ENCODE measurements at places on chromosomes 4 and X.

GRCh38 chrX:30304866-30305265, 4.3 kb downstream of the NR0B1 start:
- no peak for DNase-seq

DNA sequence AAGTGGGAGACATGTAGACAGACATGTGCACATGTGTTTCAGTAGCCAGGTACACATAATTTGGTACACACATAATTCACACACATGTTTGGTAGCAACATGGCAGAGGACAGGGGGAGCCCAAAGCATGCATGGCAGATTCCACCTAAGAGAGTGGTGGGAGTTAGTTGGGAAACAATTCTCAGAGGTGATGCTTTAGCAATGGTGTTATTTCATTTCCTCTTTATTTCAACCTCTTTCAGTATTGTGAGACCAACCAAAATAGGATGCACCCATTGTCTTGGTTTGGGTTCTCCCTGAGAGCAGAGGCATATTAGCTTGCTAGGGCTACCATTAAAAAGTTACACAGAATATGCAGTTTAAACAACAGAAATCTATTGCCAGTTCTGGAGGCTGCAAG, 92.2 kb upstream of the ANXA3 start:
- DNase-seq = no peak

DNA sequence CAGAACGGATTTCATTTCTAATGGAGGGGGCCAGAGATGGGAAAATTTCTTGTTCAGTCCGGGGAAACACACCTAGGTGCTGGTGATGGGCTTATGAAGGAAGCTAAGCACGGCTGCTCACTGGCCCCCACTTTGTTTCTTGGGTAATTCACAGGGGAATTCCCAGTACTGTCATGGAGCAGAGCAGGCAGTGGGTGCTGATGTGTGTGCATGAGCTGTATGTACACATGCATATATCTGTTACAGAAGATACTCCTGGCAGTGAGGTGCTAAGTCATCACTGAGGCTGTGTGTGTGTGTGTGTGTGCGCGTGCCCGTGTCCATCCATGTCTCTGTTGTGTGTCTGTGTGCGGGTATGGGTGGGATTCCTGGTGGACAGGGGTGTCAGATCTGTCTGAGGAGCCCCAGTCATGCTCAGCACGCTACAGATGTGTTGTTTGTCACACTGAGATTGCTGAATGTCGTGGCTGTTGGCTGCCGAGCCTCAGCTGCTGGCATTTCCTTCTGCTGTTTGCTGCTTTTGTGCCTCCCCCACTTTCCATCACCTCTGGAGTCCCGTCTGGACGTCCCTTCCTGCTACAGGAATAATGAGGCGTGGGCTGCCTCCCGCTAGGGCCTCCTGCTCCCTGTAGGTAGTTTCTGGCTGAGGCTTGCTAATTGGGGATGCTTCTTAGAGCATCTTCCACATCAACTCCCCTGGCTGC, 53.3 kb downstream of the JADE1 start:
- DNase-seq = no peak

- DNase-seq = no peak
Measured at GRCh38 chr4:136078976-136079375, 1453.3 kb downstream of the PCDH18 start.

DNA sequence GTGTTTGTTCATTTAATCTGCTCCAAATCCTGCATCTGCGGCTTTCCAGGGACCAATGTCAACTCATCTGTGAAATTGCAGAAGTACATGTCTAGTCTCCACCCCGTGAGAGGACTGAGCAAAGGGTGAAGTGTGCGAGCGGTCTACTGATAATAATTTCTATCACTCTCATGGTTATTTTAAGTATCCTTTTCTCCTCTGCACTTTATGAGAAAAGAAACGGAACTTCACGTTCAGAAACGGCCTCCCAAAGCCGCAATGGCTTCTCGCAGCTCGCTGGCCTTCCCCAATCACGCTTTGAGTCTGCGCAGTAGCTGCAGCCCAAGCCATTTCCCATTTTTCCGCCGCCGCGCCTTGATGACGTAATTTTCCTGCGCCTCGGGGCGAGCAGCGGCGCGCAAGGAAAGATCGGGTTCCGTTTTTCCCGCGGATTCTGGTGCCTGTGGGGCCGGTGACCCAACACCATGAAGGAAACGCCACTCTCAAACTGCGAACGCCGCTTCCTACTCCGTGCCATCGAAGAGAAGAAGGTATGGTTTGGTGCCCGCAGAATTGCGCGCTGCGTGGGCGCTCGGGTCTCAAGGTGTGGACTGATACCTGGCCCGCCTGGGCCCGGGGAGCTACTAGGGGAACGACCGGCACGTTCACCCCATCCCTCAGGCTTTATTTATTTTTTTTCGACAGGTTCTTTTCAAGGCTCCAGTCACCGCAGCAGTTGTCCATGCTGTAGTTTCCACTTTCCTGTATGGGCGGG, at the start of gene EXOSC9:
Gene EXOSC9 (plus strand): TSS at position 363 of the 754 bp plus-strand sequence. CDS start 102 bp downstream, at position 465.
- peak; percentile 83 for DNase-seq

DNA sequence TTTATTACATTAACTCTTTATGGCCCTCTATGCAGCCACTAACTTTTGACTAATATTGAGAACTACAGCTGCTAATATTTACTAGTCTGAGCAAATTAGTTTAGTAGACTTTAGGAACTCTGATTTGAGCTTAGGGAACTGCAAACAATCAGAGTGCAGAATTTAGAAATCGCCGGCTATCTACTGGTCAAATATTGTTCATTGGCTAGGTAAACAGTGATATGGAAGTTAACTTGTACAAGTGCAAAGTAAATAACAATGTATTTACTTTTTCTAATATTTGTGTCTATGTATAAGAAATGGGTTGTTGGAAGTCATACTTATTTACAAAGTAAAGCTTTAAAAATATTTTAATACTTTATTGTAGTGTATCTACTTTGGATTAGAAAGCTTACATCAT, 279.6 kb downstream of the CFAP299 start:
- no peak for DNase-seq

DNA sequence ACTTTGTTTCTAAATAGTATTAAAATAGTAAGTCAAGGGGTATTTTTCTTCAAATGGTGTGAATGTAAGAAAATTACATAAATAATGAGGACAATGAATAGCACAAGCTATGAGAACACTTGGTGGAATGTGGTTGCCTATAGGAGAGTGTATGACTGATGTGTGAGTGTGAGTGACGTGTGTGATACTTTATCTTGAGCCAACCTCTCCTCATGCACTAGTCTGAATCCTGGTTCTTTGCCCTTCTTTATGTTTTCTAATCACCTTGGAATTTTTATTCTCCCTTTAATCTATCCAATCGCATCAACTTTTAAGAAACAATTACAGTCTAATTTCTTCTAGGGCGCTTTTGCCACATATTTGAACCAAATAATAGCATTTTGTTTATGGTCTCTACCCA, 98.2 kb downstream of the YIPF7 start:
- no peak for DNase-seq

DNA sequence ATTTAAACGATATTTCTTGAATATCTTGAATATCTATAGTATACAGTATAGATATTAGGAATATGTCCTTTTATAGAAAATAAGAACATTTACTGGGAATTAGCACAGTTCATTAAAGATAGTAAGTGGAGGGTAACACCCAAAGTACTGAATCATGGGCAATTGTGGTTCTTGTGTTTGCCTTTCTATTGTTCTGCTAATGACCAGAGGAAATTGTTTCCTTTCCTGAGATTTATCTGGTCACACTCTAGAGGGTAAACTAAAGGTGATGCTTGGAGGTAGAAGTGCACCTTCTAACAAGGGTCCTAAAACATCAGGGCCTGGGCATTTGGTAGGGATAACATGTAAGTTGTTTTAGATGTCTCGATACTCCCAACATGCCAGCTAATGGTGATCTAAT, 241.3 kb upstream of the SFRP2 start:
- no peak for DNase-seq

- no peak for DNase-seq
Measured at GRCh38 chrX:15856222-15856587, 1.6 kb upstream of the AP1S2 start.

DNA sequence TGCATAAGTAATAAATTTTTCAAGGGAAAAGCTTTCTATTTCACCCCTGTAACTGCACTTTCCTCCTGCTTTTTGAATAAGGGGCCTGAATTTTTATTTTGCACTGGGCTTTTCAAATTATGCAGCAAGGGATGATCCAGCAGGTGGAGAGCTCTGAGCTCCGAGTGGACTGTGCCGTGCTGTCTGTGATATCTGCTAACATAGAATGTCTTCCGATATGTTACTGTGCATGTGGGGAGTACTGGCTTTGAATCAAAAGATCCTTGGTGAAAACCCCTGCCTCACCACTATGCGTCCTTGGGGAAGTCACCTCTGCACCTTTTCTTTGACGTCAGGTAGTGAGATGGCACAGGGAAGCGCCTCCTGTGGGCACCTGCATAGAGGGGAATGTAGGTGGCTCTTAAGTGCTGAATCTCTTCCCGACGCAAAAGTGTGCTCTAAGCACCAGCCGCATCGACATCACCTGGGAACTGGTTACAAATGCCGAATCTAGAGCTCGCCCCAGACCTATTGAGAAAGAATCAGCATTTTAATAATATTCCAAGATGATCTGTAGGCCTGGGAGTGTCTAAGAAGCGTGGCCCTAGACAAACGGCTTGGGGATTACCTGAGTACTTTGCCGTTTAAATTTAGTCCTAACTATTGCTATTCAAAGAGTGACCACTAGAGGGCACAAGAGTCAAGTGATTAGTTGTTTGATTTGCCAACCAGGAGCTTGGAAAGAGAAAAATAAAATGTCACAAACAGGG, 19.2 kb upstream of the WFS1 start:
- DNase-seq = no peak

GRCh38 chr4:71074452-71075299, 81.2 kb downstream of the DCK start:
- DNase-seq = no peak

DNA sequence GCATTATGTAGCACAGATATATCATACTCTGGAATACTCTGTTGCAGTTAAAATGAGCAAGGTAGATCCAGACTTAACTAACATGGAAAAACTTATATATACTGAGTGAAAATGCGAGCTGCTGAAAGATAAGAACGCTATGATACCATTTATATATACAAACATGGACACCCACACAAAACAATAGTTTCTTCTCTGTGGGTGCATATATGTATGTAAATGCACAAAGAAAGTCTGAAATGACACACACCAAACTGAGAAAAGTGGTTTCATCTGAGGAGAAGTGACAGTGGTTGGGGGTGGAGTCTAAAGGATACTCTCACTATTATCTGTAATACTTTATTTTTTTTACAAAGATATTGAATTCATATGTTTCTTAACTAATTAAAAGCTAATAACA, 12.2 kb upstream of the FGF2 start:
- DNase-seq = no peak

GRCh38 chrX:114626323-114626722, 42.4 kb downstream of the HTR2C start:
- no peak for DNase-seq

DNA sequence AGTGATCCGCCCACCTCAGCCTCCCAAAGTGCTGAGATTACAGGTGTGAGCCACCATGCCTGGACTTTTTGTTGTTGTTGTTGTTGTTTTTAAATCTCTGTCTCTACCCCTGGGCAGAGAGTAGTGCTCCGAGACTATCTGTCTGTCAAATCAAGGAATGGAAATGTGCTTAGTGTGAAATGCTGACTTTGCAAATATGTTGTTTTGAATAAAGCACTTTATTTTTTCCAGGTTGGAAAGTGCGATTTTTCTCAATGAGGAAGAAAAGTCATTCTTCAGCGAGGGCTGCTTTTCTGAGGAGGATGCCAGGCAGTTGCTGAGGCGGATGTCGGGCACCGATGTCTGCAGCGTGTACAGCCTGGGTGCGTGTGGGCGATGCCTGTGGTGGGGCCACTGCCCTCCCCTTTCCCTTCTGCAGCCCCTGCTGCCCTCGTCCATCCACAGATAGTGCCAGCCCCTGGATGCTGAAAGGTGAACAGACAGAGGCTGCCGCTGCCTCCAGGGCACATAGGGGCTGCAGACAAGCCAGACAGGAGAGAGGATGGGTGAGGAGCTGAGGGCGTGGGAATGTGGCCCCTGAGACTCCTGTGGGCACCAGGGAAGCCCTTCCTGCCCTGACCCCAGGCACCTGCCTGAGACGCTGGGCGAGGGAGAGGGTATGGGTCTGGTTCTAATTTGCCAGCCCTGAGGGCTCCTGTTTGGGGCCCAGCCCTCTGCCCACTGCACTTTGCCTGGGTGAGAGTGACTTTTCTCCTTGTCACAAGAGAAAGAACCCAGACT, 23.7 kb downstream of the SH3TC1 start:
- DNase-seq = no peak

- no peak for DNase-seq
Measured at GRCh38 chr4:79273915-79274314, 51.9 kb downstream of the NAA11 start.

GRCh38 chr4:169330095-169330494, 59.3 kb upstream of the SH3RF1 start:
- DNase-seq = no peak

GRCh38 chr4:31183256-31183655, 463.1 kb downstream of the PCDH7 start:
- no peak for DNase-seq

DNA sequence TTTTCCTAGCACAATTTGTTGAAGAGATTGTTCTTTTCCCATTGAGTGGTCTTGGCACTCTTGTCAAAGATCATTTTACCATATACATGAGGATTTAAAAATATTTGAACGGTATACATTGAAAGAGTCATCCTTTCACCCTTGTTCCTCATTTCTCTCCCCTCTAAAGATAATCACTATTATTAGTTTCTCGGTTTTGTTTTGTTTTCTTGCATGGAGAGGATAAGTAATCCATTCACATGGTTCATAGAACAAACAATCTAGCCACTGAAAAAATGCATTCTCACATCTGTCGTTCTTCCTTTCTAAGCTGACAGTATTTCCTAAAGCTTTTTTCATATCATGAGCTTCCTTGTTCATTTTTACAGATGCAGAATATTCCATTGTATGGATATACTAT, 39.2 kb upstream of the MSMO1 start:
- DNase-seq = no peak

GRCh38 chr4:15375667-15376066, 52.2 kb upstream of the C1QTNF7 start:
- DNase-seq = no peak
